ENCODE measurements at places on chromosomes 16 and 17. TPM values are rescaled to one million over a fixed set of nuclear protein-coding genes. Genes with fewer than 3 reads are reported as not detected.
A peak's percentile ranks its signal among the peaks of the same experiment; 100 is the strongest.

Gene MEIOC
- not detected for total RNA-seq

DNA sequence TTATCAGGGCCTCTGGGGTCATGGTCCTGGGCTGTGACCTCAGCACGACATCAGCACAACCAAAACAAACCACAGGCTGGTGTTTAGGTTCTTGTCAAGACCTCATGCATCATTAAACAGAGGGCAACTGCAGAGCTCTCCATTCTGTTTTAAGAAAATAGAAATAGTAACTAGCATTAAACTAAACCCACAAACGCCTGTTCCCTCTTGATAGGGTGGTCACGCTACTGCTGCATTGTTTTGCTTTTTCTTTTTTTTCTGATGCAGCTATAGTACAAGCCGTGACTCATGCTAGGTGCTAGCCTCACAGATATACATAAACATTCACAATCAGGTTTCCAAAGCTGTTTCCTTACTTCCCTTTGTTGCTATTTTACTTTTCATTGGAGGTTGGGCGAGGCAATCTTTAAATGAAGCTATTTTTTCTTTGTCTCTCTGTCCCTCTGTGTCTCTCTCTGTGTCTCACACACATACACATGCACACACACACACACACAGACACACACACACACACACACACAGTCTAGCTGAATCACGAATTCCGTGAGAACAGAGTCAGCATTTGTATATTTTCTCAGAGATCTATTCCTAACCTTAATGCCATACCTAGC lies 310.3 kb downstream of the CDH13 start:
- DNase-seq = peak; percentile 95

GRCh38 chr17:14320098-14320497 lies 19.2 kb downstream of the HS3ST3B1 start:
- no peak for DNase-seq

Gene AGRP
- total RNA-seq = not detected

DNA sequence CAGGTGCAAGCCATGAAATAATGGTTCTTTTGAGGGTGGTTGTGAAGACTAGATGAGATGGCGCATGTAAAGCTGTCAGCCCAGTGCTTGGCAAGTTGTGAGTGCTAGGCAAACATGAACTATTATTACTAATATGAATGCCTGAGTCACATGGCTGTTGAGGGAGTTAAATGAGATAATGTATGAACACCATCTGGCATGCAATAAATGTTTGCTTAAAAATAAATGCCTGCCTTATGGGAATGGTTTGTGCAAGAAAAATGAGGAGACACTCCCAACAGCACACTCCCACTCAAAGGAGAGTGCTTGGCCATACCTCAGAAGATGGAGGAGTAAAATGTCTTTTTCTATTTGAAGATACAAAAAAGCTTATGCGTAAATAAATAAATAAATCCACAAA lies 3.6 kb downstream of the MAPK3 start:
- DNase-seq = no peak

All from lung microvascular endothelial cell (primary cell).